SK-N-MC (cell line): ENCODE measurements at places on chromosomes 6 and 20.
A peak's percentile ranks its signal among the peaks of the same experiment; 100 is the strongest.

GRCh38 chr6:139496654-139497344 is 122.4 kb upstream of the CITED2 start:
- DNase-seq = no peak

- DNase-seq = no peak
Observed at GRCh38 chr6:105839266-105839665, 246.9 kb upstream of the PRDM1 start.

DNA sequence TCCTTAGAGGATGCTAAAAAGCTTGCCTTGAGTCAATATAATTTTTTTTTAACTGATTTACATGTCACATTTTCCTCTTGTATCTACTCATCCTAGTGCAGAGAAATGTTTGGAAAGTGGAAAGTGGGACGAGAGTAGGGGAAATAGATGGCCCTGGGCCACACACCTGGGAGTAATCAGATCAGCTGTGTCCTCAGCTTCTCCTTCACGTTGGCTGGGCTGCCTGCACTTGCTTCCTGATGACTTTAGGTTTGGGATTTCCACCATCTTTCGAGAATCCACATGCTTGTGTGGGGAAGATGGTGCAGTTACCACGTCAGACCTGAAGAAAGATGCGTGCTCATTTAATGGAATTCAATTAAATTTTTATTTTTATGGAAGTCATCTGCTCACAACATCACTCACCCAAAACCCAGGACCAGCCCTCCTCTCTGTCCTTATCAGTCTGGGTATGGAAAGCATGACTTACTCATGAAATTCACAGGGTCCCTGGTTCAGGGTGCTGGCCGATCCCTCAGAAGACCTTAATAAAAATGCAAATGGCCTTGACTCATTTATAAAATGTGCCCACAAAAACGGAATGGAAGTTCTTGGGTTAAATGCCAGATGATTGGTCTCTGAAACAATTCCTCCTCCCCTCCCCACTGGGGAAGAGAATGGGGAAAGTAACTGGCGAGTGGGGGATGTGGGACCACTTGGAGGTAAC is 74.5 kb upstream of the TIAM2 start:
- DNase-seq = no peak

DNA sequence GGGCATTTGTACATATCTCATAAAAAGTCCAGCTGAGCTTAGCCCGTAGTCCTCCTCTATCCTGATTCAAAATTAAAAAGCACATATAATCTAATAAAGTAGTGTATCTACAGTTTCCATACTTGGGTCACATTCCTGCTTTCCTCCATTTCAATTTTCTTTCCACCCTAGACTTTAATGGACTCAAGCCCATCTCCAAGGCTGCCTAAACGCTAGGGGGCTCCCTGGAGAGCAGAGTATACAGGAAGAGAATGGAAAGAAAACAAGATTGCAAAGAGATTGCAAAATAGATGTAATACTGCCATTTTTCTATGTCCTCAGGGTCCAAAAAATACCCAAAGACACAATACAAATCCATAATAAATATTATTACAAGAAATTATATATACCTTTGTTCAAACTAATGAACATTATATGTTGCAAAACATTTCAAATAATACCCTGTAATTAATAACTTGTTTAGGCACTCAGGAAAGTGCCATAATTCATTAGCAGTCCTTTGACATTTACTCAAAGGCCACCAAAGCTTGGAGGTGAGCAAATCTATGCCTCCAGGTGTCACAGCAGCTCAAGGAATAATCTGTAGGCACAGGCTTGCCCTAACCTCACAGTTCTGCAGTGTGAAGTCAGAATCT is 2.4 kb upstream of the MCM3 start:
- peak; percentile 60 for DNase-seq

DNA sequence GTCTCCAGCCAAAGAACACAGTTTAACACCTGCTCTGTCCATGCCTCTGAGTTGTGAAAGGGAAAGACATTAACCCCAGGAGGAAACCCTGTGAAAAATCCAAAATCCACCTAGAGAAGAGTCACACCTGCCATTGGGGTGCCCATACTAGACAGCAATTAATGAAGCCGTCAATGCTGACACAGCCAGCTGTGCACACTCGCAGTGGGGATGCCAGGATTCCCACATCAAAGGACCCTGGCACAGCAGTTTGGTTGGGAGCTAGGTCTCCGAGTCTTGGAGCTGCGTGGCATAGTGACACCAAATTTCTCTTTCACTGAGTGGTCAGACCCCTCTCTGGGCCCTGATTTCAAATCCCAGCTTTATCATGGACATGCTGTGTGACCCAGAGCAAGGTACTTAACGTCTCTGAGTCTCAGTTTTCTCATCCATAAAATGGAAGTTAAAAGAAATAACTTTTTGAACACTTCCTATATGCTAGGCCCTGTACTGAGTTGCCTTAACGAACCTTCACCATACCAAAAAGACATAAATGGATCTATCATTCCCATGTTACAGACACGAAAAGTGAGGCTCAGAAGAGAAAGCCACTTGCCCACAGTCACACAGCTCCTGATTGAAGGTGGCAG is 30.8 kb downstream of the BPIFB1 start:
- DNase-seq = no peak
